ENCODE measurements at places on chromosomes 7 and 10.

DNA sequence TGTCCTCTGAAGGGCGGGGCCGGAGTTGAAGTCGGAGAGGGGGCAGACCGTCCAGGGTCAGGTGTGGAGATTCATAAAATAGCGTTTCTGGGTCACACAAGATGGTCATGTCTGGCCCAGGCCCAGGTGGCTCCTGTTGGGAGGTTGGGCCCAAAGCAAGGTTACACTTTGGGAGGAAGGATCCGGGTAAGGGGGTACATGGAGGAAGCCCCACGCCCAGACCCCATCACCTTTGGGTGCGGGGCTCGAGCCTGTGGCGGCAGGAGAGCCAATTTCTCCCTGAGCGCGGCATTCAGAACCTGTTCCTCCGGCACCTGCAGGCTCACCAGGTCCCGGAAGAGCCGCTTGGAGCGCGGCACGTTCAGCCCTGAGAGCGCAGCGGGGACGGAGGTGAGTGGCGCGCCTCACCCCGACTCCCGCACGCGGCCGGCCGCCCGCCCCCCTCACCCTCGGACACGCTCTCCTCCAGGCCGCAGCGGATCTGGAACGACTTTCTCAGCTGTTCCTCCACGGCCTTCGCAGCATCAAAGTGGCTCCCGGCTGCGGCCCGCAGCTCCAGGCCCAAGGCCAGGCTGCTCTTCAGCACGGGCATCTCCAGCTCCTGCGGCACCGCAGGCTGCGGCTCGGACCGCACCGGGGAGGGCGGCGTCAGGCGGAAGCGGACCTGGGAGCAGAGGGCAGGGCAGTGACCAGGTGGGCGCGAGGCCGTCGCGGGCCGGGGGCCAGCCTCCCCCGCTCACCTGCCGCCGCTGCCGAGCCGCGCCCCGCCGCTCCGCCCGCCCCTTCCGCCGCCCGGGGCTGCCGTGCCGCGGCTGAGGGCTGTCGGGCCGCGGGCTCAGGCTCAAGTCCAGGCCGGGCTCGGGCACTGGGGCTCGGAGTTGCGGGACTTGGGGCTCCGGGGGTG is 644 bp downstream of the PPP1R35 start:
- H3K36me3 ChIP-seq = peaks cover 2% of the 10 kb centered on the region
- peak; percentile 41 for DNase-seq
- H3K4me1 ChIP-seq = peaks cover 50% of the 10 kb centered on the region
- no peaks in the 10 kb centered on the region for H3K27me3 ChIP-seq
- H3K27ac ChIP-seq = peak overlapping the region; percentile 97

DNA sequence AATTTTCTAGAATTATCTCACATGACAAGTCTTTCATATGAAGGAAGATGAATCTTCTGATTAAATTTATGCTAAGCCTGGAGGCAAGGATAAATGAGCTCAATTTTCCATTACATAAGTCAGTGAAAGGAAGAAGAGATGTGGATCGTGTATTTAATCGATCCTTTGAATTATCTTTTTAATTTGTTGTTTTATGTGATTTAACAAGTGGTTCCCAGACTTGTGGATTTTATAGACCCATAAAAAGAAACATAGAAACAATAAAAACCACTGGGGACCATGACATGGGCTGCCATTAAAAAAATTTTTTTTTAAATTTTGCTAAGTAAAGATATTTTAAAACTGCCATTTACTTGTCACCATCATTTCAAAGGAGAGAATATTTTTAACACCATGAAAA is 45.0 kb downstream of the SLK start:
- H3K36me3 ChIP-seq = no peaks in the 10 kb centered on the region
- DNase-seq = no peak
- no peaks in the 10 kb centered on the region for H3K4me1 ChIP-seq
- no peak overlapping the region for H3K4me3 ChIP-seq
- no peak overlapping the region for H3K27ac ChIP-seq
- H3K27me3 ChIP-seq = no peaks in the 10 kb centered on the region

GRCh38 chr10:126836009-126836408 is 69.2 kb upstream of the DOCK1 start:
- DNase-seq = no peak
- H3K27ac ChIP-seq = no peak overlapping the region
- peaks cover 7% of the 10 kb centered on the region for H3K27me3 ChIP-seq
- no peaks in the 10 kb centered on the region for H3K36me3 ChIP-seq
- H3K4me1 ChIP-seq = no peaks in the 10 kb centered on the region
- H3K4me3 ChIP-seq = no peak overlapping the region

DNA sequence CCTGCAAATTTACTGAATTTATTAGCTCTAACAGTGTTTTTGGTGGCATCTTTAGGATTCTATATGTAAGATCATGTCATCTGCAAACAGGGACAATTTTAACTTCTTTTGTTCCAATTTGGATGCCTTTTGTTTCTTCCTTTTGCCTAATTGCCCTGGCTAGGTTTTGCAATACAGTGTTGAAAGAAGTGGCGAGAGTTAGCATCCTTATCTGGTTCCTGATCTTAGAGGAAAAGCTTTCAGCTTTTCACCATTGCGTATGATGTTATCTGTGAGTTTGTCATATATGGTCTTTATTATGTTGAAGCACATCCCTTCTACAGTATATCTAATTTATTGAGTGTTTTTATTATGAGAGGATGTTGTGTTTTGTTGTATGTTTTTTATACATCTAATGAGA is 301.4 kb downstream of the PTPRN2 start:
- H3K27ac ChIP-seq = no peak overlapping the region
- H3K36me3 ChIP-seq = no peaks in the 10 kb centered on the region
- no peak for DNase-seq
- no peaks in the 10 kb centered on the region for H3K4me1 ChIP-seq

GRCh38 chr7:4873071-4873944 is 10.2 kb downstream of the RADIL start:
- H3K27me3 ChIP-seq = peaks cover 7% of the 10 kb centered on the region
- H3K36me3 ChIP-seq = no peaks in the 10 kb centered on the region
- peaks cover 11% of the 10 kb centered on the region for H3K4me1 ChIP-seq

DNA sequence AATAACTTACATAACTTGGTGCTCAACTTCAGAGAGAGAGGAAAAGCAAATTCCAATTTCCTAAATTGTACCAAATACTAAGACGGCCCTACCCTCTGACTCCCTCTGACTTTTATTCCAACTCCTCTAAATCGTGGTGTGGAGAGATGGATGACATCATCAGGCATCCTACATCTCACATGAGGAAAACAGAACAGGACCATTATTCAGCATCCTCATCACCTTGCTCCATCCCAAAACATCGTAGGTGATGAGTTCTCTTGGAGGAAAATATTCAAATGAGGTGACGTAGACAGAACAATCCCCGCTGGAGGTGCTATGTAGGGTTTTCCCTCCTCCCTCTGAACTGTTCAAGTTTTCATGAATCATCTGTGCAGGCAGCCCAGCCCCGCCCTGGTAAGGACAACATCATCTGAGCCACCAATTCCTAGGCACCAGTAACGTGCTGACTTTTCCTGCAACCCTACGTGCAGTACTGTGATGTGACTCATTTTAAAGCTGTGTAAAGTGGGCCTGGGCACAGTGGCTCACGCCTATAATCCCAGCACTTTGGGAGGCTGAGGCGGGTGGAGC is 167.2 kb downstream of the CALN1 start:
- H3K4me3 ChIP-seq = no peak overlapping the region
- peaks cover 1% of the 10 kb centered on the region for H3K36me3 ChIP-seq
- no peak for DNase-seq
- H3K4me1 ChIP-seq = no peaks in the 10 kb centered on the region
- H3K27me3 ChIP-seq = no peaks in the 10 kb centered on the region

DNA sequence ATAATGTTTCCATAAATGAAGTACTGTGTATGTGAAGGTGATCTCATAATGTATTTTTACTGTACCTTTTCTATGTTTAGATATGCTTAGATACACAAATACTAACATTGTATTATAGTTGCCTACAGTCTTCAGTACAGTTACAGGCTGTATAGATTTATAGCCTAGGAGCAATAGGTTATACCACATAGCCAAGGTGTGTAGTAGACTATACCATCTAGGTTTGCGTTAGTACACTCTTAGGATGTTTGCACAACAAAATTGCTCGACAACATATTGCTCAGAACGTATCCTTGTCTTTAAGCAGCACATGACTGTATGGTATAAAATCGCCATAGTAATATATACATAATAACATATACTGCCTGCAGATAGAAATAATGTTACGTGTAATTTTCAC is 42.9 kb downstream of the WAC start:
- H3K27me3 ChIP-seq = no peaks in the 10 kb centered on the region
- DNase-seq = no peak
- H3K36me3 ChIP-seq = peaks cover 10% of the 10 kb centered on the region
- peaks cover 33% of the 10 kb centered on the region for H3K4me1 ChIP-seq

DNA sequence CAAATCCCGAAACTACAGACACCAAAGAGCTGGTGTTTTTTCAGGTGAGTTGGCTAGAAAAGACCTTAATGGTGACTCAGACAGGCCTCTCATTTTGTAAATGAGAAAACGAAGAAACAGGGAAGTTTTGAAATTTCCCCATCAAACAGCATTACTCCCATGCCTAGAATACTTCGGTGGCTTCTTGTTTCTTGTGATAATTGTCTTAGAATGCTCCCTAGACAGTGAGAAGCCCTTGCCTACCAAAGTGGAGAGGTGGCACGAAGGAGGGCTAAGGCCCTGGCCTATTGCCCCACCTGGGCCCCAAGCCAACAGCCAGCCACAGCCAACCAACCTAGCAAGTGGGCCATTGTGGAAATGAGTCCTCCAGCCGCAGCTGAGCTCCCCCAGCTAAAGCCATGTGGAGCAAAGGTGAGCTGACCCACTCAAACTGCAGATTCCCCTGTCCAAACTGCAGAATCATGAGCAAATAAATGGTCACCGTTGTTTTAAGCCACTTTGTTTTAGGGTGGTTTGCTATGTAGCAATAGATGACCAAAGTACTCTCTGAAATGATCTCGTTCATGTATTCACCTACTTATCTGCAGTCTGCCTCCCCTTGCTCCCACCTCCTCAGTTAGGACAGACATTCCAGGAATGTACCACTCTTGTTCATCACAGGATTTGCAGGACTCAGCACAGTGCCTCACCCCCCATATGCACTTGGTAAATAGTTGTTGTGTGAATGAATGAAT is 97.7 kb upstream of the FGFR2 start:
- no peaks in the 10 kb centered on the region for H3K4me1 ChIP-seq
- no peak for DNase-seq
- no peak overlapping the region for H3K27ac ChIP-seq

GRCh38 chr7:132311733-132312132 is 264.5 kb downstream of the PLXNA4 start:
- H3K4me1 ChIP-seq = peaks cover 6% of the 10 kb centered on the region
- H3K36me3 ChIP-seq = no peaks in the 10 kb centered on the region
- H3K27me3 ChIP-seq = peaks cover 14% of the 10 kb centered on the region
- DNase-seq = no peak

GRCh38 chr10:48461623-48462481 is 143.0 kb downstream of the ARHGAP22 start:
- DNase-seq = no peak
- no peak overlapping the region for H3K27ac ChIP-seq
- no peaks in the 10 kb centered on the region for H3K4me1 ChIP-seq
- H3K36me3 ChIP-seq = no peaks in the 10 kb centered on the region
- H3K27me3 ChIP-seq = peaks cover 11% of the 10 kb centered on the region
- H3K4me3 ChIP-seq = no peak overlapping the region

DNA sequence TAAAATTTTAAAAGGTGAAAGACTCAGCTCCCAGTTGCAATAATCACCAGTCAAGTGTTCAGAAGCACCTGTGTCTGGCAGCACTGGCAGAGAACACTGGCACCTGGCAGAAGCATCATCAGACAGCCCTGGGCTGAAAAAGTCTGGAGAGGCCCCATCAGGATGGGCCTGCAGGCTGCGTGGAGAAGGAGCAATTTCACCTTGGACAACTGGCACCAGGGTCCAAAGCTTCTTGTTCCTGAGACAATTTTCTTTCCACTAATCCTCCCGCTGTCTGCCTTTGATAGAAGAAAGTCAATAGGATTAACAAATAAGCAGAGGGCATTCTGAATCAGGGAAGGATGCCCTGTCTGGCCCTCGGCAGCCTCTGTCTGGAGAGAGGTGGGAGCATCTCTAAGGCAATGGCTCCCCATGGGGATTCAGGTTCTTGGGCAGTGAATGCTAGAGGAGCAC is 6.5 kb downstream of the COBL start:
- H3K27ac ChIP-seq = no peak overlapping the region
- DNase-seq = no peak
- H3K27me3 ChIP-seq = peaks cover 37% of the 10 kb centered on the region
- no peaks in the 10 kb centered on the region for H3K4me1 ChIP-seq
- no peaks in the 10 kb centered on the region for H3K36me3 ChIP-seq
- H3K4me3 ChIP-seq = no peak overlapping the region

GRCh38 chr10:102476466-102477141 is 25.3 kb upstream of the C10orf95 start:
- peak overlapping the region; percentile 40 for H3K4me3 ChIP-seq
- H3K4me1 ChIP-seq = peaks cover 50% of the 10 kb centered on the region
- DNase-seq = no peak
- no peaks in the 10 kb centered on the region for H3K36me3 ChIP-seq
- H3K27ac ChIP-seq = peak overlapping the region; percentile 94

DNA sequence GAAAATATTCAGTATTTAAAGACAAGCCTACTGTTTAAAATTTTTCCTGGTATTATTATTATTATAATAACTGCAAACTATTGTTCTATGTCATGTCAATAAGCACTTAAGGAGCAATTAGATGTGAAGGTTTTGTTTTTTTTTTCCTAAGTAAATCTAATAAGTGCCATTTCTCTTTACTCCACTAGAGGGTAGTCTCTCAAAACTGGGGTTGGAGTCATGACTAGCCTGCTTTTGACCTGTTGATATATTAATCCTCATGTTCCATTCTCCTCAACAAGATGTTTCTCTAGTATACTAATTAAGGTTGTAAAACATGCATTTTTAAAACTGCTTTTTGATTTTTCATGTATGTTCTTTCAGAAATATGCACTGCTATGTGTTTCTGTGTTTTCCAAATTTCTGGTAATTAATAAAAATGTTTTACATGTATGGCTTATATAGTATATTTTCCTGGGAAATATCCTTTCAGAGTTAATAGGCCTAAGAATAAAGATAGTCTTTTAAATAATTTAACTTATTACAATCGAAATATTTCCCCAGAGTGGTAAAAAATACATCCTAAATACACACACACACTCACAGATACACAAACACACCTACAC is 1.0 kb upstream of the LRRN3 start:
- H3K4me3 ChIP-seq = peak overlapping the region; percentile 99
- no peaks in the 10 kb centered on the region for H3K27me3 ChIP-seq

Measured in naive thymus-derived CD8-positive, alpha-beta T cell (primary cell).